ENCODE measurements at places on chromosomes 5 and 9.

GRCh38 chr5:165031371-165031770 lies 1526.0 kb downstream of the MAT2B start:
- DNase-seq = no peak

DNA sequence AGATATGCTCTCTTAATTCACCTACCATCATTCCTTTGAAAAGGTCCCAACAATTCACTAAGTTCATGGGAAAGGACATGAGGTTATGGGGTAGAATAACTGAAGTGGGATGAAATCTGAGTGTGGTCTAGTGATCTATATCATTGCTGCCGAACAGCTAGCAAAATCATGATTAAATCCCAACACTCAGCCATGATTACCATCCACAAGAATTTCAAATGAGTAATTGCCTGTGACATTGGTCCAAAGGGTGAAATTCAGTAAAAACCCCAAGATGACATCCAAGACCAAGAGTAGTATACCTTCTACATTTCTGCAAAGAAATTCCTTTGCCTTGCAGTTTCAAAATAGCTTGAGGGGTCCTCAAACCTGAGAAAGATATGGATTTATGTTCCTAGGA lies 225.6 kb downstream of the SPOCK1 start:
- no peak for DNase-seq

DNA sequence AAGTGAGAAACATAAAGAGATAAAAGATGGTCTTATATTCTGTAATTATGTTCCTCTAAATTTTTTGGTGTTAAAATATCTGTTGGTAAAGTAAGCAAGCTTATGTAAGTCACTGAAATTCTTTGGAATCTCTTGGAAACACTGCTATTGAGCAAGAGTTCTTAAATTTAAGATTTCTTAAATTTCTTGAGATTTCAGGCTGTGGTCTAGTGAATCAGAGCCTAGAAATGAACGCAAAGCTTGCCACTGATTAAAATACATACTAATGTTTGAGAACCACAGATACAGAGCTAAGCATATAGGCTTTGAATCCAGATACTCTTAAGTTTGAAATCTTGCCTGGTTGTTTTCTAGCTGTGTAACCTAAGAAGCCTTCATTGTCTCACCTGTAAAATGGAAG lies 133.4 kb downstream of the TRPM3 start:
- no peak for DNase-seq

- DNase-seq = no peak
These were observed 2.3 kb downstream of the STKLD1 start for GRCh38 chr9:133378408-133378962.

GRCh38 chr5:5219541-5219940 lies 79.4 kb downstream of the ADAMTS16 start:
- no peak for DNase-seq

DNA sequence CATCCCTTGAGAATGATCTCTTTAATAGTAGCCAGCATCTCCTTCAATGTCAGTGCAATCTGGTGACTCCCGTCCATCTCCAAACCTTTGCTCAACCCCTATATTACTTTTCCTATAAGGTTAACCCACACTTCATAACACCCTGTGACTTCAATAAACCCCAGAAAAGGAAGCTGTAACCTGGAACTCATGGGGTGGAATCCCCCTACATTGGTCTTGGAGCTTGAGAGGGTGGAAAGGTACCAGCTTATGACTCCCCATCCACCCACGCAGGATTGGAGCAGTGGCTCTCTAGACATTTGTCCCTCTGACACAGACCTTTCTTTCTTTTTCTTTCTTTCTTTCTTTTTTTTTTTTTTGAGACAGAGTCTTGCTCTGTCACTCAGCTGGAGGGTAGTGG lies 54.7 kb upstream of the ZFR start:
- DNase-seq = no peak

DNA sequence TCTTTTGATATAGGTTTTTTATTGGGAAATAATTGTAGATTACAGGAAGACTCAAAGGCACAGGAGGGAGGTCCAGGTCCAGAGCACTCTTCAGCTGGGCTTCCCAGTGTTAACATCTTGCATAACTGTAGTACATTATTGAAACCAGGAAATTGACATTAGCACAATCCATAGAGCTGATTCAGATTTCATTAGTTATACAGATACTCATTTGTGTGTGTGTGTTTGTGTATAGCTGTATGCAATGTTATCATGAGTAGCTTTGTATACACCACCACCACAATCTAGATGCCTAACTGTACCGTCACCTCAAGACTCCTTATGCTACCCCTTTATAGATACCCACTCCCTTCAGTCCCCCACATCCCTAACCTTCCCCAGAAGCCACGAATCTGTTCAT lies 47.9 kb downstream of the SLC36A1 start:
- no peak for DNase-seq

- DNase-seq = no peak
These were observed 67.7 kb upstream of the LMX1B start for GRCh38 chr9:126546036-126546435.
